Kidney capillary endothelial cell (primary cell): ENCODE measurements at places on chromosomes 3 and 15.

DNA sequence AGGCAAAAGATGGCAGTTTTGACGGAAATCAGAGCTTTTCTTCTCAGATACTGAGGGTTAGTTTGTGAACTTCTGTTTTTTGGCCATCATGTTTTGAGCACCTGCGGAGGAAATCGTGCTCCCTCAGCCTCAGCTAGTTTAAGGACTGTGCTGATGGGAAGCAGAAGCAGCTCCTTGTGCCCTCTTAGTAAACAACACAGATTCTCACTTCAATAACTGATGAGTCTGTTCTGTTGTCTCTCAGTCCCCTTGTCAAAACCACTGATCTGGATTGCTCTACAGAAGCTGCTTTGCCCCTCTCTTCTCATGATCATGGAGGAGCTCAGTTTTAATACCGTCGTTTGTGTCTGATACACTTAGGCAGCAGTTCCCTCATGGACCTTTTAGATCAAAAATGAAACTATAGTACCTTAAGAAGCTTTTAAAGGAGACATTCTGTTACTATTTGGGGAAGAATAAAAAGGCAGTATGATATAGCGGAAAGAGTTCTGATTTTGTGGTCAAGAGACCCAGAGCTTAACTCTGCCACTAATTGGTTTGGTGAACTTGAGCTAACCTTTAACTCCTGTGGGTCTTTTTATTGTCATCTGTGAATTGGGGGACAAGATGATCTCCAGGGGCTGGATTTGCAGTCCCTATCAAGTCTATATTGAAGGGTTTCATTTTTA lies 152.6 kb downstream of the BBX start:
- DNase-seq: no peak

DNA sequence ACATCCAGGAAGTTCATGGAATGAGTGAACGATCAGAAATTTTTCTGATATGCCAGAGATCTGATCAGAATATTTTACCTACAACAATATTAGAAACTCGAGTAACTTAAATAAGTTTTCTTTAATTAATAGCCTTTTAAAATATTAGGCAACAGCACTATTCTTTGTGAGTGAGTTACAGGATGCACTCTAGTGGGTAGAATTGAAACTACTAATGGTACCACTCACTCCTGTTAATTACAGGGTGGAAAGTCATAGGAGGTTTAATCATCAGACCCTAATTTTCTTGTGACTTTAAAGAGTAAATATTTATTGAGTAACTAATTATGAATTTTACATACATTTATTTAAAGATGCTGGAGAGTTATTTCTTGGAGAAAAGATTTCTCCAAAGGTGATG lies 217.3 kb downstream of the CACNA2D3 start:
- no peak for DNase-seq

DNA sequence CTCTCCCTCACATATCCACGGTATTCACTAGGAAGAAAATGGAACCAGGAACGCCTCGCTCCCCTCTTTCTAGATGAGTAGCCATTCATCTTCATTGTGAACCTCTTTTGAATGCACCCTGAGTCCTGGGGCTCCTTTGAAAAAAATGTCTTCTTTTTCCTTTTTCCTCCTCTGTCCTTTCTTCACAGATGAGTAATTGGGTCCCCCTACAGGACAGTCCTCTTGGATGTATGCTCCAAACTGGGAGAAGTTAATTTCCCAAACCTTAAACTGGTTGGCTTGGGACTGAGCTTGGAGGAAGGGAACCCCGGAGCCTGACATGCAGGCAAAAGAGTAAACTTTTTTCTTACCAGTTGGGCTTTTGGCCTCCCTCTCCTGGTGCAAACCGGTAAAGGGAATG lies 108.8 kb downstream of the DPH6 start:
- no peak for DNase-seq

- DNase-seq: no peak
Measured at GRCh38 chr3:124850633-124851032, 36.5 kb downstream of the ITGB5 start.

- no peak for DNase-seq
Measured at GRCh38 chr3:100448079-100448478, 44.3 kb upstream of the TMEM45A start.

DNA sequence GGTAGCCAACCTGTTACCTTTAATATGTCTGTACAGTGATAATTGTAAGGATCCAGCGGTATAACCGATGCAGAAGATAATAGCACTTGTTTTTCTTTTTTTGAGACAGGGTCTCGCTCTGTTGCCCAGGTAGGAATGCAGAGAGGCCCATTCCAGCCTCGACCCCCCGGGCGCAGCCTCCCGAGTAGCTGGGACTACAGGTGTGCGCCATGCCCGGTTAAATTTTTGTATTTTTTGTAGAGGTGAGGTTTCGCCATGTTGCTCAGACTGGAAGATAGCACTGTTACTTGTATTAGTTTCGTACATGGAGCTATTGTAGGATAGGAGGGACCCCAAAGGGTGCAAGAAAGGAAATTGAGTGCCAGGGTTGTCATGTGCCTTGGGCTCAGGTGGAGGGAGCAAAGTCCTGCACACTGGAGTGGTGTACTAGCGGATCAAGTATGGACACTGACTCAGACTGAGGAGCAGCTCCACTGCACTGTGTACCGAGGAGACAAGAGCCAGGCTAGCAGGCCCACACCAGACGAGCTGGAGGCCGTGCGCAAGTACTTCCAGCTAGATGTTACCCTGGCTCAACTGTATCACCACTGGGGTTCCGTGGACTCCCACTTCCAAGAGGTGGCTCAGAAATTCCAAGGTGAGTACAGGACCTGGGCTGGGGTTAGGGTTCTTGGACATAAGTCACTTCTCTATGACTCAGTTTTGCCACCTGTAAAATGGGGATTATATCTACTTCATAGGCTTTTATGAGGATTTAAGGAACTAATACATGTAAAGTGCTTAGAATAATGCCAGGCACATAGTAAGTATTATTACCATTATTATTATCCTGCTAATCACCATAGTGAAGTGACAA lies 1.0 kb downstream of the OGG1 start:
- no peak for DNase-seq

- peak; percentile 47 for DNase-seq
Measured at GRCh38 chr15:95603802-95604201, 726.7 kb upstream of the NR2F2 start.

DNA sequence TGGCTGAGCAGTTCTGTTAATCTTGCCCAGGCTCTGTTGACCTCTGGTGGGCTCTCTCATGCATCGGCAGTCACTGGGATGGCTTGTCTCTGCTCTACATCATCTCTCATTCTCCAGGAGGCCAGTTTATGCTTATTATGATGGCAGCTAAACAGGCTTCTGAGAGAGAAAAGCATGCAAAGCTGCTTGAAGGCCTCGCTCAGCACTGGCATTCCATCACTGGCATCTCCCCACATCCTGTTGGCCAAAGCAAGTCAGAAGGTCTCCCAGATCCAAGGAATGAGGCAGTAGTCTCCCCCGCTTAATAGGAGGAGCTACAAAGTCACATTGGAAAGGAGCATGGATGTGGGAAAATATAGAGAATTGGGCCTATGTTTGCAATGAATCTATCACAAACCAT lies 212.6 kb downstream of the ZNF621 start:
- DNase-seq: no peak

GRCh38 chr15:100572362-100572983 lies 29.5 kb downstream of the LINS1 start:
- DNase-seq: peak; percentile 30

DNA sequence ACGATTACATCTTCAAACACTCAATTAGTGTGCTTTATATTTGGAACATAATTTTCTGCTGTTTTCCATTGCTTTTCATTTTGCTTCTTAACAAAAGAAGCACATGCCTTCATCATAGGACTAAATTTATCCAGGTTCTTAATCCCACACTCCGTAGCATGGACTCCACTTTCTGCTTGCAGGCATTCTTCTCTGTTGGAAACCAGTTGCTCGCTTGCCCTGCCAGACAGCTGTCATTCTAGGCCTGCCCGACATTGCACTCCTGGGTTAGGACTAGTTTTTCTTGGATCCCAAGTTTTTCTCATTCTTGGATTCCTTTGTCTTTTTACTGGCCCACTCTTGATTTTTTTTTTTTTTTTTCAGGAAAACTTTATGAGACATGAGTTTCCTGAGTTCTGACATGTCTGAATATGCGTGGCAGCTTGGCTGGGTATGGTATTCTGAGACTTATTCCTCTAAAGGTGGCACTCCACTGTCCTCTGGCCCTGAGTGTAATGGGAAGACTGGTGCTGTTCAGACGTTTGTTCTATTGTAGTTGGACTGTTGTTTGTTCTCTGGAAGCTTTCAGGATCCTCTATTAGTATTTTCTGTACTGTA lies 6.3 kb upstream of the ATP1B3 start:
- no peak for DNase-seq

DNA sequence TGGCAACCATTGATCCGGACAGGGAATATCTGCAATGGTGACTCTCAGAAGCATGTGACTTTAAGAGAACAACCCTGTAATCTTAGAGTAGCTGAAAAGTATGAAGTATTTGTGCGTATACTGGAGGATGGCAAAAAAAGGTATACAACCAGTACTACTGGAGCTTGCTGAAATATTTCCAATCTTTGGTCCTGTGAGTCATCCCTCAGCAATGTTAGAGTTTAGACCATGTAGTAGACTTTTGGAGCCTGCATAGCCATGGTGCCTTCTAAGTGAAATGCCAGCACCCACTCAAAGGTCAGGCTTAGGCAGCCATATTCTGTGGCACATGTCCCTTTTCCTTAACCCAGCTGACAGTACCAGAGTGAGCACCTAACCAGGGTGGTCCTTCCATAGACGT lies 429.4 kb downstream of the NTRK3 start:
- no peak for DNase-seq

- no peak for DNase-seq
Measured at GRCh38 chr15:67187351-67187854, 67.1 kb downstream of the AAGAB start.

GRCh38 chr3:119831022-119831421 lies 49.1 kb downstream of the NR1I2 start:
- no peak for DNase-seq

DNA sequence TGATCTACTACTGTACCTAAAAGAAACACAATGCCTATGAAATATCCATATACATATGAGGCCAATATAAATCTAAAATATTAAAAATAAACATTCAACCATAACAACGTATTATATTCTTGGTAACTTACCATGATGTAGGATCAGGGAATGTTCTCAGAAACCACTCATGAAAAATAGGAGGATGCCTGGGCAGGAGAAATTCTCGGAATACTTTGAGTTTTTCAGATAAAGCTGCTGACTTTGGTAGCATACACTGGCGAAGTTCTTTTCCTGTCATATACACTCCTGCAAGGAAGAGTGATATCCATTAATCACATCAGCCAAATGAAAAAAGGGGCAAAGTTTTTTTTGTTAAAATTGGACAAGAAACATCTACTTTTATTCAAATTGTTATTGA lies 11.3 kb upstream of the XRN1 start:
- DNase-seq: no peak

GRCh38 chr3:178768072-178768864 lies 232.0 kb downstream of the KCNMB2 start:
- DNase-seq: no peak

DNA sequence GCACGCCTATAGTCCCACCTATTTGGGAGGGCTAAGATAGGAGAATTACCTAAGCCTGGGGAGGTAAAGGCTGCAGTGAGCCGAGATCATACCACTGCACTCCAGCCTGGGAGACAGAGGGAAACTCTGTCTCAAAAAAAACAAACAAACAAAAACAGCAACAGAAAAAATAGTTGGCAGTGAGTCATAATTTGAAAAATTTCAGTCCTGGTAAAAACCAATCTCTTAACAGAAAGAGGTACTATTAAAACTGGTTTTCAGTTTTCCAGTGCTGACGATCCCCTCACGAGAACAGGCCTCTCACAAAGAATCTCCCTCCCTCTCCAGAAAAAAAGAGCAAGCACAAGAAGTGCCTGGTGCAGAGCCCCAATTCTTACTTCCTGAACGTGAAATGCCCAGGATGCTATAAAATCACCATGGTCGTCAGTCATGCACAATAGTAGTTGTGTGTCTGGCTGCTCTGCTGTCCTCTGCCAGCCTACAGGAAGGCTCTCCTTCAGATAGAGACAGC lies 22.8 kb upstream of the MAP4 start:
- DNase-seq: peak; percentile 54

GRCh38 chr3:18656866-18657265 lies 231.7 kb upstream of the SATB1 start:
- no peak for DNase-seq

DNA sequence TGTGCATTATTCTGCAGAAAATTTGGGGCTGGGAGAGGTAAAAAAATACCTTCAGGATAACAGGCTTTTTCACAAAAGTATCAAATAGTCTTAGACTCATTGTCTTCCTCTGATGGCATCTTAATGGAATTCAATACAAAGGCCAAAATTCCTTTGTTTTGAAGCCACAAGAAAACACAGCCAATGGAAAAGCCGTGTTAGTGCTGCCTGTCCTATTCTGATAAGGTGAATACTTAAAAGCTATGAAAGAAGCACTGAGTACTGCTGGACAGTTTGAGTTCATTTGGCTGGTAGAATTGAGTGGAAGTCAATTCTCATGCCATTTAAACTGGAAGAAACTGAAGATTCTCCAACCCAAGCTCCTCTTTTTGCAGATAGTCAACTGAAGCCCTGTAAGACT lies 395.3 kb upstream of the TPRG1 start:
- peak; percentile 40 for DNase-seq

- no peak for DNase-seq
Measured at GRCh38 chr3:33980252-33980651, 181.8 kb downstream of the PDCD6IP start.

GRCh38 chr3:157755233-157755632 lies 252.0 kb upstream of the VEPH1 start:
- DNase-seq: no peak

DNA sequence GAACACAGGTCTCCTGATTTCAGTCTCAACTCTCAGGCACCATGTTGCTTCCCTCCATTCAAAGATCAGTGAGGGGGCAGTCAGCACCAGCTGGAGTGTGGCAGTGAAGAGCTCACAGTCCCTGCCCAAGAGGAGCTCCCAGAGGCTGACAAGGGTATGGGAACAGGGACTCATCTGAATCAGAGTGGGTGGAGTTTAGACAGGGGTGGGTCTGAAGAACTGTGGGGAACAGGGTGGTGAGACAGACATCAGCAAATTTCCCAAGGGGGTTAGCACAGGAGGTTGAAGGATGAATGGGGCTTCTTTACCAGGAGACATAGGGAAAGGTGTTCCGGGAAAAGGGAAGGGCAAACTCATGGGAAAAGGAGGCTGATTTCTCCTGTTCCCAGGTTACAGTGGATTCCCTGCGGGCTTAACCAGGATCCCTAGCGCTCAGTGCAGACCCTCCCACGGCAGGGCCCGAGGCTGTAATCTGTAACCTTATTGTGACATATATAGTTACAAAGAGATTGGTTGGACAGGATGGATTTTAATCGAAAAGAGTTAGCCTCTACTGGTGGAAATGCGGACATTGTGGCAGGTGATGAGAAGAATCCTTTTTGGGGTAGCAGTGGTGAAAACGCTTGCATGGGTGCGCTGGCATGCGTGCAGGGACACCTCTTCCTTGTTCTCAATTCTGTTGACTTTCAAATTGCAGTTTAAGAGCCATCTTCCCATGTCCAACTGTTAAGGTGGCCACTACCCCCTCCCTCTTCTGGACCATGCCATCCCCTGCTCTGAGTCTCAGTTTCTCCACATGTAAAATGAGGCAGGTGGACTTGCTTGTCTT lies 160.3 kb downstream of the SMAD6 start:
- DNase-seq: no peak
